ENCODE measurements at places on chromosomes 7 and 10.

DNA sequence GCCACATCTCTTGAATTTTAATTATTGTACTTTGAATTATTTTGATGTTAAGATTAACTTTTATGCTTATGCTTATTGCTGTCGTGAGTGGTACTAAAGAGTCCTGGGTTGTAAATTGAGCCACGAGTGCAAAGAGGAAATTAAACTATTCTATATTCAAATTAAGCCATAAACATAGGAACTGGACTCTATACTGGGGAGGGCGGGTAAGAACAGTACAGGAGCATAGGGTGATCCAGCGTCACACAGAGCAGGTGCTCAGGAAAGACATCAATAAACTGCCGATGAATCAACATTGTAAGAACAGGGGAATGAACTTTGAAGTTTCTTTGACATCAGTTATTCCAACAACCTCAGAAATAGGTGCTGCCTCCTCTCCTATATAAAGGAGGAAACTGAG, 219.6 kb downstream of the CACNB2 start:
- DNase-seq: no peak

DNA sequence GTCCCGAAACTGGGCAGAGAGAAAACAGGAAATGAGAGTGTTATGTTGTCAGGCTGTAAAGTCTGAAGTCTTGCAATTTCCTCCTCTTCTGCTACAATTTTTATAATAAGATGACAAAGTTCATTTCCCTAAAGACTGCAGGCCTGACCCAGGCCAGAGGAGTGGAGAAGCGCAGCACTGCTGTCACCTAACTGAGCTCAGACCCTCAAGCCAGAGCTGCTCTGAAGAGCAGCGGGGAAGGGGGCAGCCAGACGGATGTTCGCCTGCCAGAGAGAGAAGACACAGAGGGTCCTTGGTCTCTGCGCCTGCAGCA, 12.6 kb upstream of the AOAH start:
- DNase-seq: no peak

GRCh38 chr7:149053384-149053783, 25.1 kb upstream of the PDIA4 start:
- DNase-seq: no peak

DNA sequence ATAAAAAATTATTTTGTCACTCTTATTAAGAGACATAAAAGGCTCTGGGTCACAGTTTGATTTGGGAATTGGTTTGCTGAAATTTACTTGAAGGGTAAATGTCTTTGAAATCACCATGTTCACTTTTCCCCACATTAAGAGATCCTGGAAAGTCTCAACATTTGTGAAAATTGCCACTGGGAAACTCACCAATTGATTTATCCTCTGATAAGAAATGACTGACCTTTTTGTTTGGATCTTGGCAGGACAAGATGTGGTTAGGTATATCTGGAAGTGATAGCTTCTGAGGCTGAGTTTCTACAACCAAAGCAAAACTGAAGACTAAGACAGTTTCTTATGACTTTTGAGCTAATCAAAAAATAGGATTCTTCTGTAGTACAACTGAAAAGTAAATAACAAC, 107.1 kb upstream of the TMEM106B start:
- DNase-seq: no peak

GRCh38 chr7:139720705-139721231, 57.0 kb downstream of the HIPK2 start:
- DNase-seq: no peak

DNA sequence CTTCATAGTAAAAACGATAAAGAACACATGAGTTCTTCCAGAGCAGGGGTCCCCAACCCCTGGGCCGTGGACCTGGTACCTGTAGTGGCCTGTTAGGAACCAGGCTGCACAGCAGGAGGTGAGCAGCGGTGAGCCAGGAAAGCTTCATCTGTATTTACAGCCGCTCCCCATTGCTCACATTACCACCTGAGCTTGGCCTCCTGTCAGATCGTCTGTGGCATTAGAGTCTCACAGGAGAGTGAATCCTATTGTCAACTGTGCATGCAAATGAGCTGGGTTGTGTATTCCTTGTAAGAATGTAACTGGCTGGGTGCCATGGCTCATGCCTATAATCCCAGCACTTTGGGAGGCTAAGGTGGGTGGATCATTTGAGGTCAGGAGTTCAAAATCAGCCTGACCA, 229.5 kb downstream of the CNTNAP2 start:
- no peak for DNase-seq

DNA sequence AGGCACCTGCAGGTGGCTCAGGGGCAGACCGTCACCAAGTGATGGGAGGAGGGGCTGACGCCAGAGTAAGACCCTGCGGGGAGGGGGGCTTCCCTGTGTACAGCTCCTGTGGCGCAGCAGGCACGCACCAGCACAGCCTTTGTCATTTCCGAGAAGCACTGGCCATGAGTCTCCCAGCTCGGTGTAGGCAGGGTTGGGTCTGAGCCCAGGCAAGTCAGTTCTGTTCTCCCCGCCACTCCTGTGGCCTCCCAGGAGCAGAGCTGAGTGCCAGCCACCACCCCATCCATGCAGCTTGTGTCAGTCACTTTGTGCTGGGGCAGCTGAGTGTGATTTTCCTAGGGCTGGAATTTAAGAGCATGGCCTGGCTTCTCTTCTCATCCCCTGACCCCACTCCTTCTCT, 13.2 kb downstream of the CPSF4 start:
- peak; percentile 36 for DNase-seq

DNA sequence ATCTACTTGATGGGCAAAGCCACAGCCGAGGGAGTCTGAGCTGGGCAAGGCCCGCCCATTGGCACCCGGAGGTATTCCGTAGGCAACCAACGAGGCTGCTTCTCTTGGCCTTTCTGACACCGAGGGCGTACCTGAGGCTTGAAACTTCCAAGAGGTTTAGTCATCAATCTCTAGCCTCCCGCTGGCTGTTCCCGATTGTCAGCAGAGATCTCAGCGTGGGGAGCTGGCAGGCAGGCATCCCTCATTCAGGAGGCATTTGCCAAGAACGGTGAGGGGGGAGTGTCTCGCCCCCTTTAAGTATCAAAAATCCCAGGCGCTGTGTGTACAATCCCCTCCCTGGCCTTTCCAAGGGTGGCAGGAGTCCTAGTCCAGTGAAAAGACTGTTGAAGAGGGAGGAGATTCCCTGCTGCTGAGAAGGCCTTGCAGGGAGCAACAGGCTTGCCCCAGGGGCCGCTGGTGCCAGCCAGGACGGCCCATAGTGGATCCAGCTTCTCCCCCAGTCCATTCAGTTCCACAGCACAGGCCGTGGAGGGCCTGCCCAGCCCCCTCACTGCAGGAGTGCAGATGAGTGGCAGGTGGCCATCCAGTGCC, 39.7 kb downstream of the OAT start:
- DNase-seq: peak; percentile 67

DNA sequence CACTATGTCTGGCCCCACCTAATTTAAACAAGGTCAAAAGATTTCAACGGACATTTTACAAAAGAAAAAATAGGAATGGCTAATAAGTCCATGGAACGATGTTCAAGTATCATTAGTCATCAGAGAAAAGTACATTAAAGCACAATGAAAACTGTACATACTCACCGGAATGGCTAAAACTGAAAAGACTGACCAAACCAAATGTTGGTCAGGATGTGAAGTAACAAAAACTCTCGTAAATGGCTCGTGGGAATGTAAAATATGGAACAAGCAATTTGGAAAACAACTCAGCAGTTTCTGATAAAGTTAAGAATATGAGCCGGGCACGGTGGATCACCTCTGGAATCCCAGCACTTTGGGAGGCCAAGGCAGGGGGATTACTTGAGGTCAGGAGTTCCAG, 65.7 kb upstream of the PARD3 start:
- no peak for DNase-seq

GRCh38 chr10:31346953-31347352, 27.9 kb downstream of the ZEB1 start:
- no peak for DNase-seq

DNA sequence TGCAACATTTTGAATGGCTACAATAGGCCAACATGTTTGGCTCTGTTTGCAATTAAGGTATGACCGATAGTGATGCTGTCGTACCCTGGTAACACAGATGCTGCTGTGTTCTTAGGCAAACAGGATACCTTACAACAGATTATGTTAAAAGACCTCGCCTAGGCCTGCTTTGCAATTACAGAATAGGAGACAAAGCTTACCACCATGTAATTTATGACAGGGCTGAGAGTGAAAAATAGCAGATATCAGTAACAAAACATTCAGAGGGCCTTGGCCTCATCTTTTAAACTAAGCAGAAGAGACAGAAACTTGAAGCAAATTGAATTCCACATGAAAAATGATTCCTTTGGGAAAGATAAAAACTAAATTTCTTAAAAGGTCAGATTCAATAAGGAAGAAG, 29.4 kb upstream of the ABLIM1 start:
- DNase-seq: no peak

DNA sequence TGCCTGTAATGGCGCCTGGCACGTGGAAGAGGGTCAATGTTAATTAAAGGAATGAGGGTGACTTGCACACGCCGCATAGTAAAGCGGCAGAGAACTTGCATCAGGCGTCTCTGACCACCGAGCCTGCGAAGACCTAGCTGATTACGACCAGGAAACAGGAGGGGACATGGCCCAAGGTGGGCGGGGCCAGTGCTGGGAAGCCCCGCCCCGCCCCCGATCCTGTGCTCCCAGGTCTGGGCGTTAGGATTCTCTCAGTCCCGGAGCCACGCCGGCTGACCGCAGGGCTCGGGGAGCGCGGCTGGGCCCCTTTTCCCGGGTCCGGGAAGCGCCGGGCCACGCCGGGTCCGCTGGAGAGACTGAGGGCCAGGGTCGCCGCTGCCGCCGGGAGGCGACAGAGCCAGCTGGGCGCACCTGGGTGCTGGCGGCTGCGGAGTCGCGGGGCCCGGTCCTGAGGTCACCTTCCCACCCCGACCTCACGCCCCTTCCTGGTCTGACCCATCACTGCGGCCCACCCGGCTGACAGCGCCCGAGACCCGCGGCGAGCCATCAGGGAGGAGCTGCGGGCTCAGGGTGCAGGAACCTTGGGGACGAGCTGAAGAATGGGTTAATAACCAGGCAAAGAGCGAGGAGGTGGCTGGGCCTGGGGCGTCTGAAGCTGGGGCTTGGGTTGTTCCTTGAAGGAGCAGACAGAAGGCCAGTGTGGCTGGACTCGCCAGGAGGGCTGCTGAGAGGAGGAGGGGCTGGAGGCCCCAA, 23.0 kb upstream of the GRID1 start:
- DNase-seq: no peak

DNA sequence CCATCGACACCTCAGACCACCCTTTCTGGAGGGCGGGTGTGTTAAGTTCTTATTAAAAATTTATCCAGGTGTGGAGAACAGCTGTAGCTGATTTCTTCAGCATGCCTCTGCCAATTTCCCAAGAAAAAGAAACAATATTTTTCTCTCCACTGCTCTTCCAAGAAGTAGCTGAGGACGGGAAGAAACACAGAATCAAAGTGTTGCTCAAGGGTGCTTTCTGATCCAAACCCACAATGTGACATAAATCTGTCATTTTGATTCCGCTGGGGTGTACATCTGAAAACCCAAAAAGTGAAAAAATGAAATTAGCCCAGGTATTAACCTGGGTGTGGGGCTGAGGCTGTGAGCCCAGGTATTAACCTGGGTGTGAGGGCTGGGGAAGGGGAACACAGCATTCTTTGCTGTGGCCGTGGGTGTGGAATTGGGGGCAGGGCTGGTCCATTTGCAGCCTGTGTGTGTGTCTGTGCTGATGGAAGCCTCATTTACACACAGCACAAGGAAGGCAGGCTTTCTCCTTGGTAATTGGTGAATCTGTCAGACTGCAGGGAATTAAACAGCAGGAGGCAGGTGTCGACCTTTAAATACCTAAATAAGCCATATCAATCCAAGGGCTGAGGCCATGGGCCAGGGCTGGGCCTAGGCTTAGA, 48.4 kb upstream of the CCDC3 start:
- DNase-seq: no peak

DNA sequence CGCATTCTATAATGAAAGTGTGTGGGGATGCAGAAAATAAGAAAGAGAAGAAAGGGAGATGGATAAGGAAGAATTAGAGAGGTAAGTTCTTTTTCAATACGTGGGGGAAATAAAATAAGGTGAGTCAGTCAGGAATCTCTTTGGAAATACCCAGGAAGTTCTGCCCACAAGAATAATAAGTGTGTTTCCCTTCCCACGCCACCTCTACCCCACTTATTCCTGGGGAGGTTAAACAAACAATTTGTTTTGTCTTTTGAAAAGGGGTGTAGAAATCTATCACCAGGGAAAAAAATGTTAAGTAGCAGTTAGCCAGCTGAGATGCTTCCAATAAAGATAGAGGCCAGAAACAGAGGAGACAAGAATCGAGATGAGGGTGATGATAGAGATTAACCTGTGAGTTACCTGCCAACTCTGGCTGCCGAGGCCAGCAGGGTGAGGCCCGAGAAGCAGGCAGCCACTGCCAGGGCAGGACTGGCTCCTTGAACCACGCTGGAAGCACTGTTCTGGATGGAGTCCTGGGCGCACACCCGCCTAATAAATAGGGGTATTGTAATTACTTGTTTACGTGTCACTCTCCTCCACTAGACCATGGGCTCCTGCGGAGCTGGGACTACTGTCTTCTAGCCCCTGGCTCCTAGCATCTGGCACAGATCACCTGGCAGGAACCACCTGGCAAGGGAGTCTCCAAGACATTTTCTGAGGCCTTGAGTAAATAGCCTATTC, 191.3 kb downstream of the FGFR2 start:
- peak; percentile 32 for DNase-seq

DNA sequence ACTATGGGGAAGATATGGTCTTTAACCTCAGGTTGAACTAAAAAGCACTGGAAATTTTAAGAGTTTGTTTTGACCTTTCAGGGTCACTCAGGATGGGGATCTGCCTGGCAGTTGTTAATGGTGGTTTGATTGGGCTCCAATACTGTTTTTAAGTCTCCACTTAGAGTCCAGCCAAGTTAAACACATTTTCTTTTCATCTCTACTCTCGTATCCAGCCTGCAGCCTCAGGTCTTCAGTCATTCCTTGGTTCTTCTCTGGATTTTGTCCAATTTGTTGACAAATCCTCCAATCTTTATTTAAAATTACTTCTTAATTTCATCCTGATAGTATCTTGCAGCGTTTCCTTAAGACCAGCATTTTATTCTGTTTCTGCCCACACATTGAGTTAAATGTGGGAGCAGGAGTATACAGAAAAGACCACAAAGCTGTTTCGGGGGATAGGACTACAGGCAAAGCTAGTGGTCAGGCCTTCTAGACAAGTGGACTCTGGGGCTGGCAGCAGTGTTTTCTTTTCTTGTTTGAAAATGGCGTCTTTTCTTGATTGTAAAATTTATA, 133.2 kb upstream of the INHBA start:
- DNase-seq: no peak

GRCh38 chr10:77978360-77978759, 51.0 kb downstream of the POLR3A start:
- no peak for DNase-seq

DNA sequence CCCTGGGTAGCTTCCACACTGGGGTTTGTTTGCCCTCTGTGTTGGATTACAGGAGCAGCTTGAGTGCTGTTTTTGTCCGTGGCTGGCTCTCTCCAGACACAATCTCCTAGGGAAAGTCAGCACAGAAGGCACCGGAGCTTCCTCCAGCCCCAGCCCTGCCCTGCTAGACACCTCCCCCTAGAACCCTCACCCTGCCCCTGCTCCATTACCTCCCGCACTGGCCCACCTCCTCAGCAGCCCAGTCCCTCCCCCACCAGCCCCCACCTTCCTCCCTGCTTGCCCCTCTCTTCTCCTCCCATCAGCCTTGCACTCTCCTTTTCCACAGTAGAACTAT, 130.5 kb downstream of the ADCY1 start:
- no peak for DNase-seq

All from posterior cingulate gyrus (tissue), 11 donors.